ENCODE measurements at places on chromosomes 3 and 15. TPM values are rescaled to one million over a fixed set of nuclear protein-coding genes. Genes with fewer than 3 reads are reported as not detected.

CADPS gene
- total RNA-seq = not detected

EPHB3 gene
- total RNA-seq = 0.83 TPM

CPA3 gene
- total RNA-seq = not detected

OSTN gene
- 0.28 TPM for total RNA-seq

DNA sequence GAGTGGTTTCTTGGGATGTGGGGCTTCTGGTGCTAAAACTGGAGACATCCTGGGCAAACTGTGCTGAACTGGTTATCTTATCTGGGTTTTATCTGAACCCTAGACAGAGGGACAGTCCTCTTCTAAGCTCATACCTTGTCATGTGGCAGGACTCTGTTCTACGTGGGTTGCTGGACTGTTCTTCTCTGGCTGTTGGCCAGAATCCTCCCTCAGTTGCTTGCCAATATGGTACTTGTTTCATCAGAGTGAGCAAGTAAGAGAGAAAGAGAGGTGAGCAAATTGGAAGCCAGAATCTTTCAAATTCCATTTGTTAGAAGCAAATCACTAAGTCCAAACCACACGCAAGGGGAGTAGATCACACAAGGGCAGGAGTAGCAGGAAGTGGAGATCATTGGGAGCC lies 291.5 kb upstream of the TBL1XR1 start:
- no peak for DNase-seq

- DNase-seq = peak; percentile 9
These were observed 22.8 kb upstream of the SSR3 start for GRCh38 chr3:156577736-156578135.

DNA sequence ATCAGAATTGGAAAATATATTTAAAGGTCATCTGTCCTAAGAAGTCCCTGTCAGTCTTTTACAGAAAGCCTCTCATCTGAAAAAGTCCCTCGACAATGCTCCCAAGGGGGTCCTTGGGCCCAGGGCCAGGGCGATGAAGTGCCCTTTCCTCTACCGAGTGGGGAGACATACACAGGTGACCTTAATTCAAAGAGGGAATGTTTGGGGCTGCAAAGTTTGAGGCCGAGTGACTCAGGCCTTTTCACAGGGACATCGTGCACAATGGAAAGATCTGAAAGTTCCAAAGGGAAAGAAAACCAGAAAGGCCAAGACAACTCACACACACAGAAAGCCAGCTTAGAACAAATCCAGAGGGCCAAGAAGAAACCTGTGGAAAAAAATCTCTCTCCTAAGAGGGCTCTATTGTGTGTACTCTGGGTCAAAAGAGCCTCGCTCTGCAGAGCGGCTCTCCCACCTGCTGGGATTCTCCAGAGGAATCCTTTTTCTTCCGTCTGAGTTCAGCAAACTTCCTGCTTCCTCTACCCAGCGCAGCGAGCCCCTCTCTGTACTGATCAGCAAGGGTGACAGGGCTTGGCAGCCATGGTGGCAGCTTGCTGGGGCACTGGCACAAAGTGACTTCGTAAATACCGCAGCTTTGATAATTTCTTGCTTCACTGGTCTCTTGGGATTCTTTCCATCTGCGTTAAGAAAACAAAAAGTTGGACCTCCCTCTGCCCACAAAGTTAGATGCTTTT lies 259.1 kb downstream of the OPA1 start:
- no peak for DNase-seq

DNA sequence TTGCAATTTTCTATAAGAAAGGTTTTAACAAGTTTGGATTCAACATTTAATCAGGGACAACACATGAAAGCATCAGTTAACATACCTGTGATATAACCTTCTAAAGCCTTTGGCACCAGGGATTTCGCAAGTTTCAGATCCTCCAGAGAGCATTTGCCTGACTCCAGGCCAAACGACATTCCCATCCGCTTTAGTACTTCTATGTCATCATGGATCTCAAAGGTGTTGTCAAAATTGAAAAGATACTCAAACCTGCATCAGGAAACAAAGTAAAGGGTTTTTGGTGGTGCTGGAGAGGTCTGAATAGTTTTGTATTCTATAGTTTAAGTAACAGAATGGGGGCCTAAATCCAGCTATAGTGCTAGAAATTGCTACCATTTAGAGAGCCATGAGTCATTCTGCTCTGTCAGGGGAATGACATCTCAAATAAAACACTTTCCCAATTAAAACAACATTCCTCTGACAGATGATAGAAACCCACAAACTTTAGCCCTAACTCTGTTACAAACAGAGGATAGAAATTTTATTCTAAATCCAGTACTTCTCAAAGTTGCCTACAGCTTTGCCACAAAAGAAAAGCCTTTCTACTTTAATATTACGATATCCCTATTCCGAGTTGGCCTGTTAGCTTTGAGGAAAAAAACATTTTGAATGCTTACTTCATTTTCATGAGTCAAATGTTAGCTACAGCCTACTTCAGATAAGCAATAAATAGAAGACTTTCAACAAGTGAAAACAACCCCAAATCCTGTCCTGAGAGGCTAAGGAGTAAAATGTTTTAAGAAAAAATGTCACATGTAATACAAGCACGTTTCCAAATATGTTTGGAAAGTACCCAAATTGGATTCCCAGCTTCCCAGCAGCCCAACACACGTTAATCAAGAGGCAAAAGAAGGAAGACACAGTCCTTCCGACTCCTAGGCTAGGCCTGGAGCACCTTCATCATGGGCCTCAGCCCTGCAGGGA lies 83.4 kb downstream of the ATP1B3 start:
- peak; percentile 78 for DNase-seq

- no peak for DNase-seq
These were observed 249.8 kb downstream of the ALCAM start for GRCh38 chr3:105616374-105617121.

DNA sequence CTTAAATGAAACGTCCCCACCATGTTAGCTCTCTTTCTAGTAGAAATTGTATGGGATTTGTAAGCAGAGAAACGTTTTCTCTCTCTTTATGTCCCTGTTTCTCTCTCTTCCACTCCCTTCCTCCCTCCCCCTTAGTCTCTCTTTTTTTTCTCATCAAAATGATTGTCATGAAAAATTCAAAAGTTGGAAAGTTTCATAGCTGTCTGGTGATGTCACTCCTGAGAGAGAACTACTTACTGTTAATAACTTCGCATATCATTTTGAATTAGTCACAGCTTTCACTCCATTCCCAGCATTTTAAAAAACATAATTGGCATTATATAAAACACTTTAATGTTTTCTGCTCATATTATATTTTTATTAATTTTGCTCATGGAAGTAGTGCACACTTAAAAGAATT lies 331.1 kb downstream of the C3orf38 start:
- no peak for DNase-seq

DNA sequence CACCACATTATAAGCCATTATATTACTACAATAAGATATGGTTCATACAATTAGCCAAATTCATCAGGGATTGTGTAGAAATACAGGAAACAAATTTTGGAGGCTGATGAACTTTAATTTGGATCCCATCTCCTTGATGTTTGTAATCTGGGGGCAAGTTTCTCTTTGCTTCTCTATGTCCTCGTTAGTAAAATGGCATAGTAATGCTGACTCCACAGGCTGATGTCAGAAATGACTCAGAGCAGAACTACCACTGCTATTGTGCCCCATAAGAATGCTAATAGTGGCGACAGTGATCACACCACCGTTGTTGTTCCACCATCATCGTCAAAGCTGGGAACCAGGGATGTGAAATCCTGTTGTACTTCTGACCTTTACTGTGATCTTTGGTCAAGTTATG lies 722.3 kb upstream of the LMCD1 start:
- DNase-seq = no peak

DNA sequence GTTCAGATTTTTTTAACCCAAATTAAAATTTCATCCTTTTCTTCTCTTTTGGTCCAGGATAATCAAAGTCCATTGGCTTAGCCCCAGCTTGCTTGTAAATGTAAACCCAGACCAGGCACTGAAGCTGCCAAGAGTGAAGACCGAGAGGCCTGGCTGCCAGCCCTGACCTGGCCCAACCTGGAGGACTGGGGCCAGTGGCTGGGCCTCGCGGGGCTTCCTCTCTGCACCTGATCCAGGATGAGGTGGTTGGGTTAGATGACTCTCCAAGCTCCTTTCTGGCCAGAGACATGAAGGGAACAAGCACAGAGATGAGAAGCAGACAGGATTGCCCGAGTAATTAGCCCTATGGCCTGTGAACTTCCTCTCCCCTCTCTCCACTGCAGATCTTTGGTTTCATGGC lies 50.6 kb downstream of the CMTM6 start:
- no peak for DNase-seq

DNA sequence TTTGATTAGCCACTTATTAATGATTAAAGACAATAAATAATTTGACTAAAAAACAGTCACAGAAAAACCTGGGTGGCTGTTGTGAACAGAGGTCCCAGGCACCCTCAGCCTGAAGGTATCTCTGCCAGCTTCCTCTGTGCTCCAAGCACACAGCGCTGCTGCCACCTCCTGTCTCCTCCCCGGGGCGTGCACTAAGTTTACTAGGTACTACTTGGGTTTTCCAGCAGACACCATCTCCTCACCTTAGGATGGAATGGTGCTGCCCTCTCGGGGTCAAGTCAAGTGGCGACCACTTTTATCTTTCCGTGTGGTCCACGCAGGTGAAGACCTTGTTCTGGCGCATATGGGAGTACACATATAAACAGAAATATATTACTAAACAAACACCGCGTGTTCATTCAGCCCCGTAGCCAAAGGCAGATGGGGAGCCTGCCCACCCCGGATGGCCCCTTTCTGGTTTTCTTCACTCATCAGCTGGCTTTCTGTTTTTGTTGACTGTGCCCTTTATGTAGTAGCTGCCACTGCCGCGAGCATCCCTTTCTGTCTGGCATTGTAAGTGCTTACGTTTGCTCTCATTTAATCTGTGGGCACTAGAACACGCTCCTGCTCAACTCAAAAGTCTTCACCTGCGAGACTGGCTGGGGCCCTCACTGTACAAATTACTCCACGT lies 128.0 kb downstream of the LRIG1 start:
- peak; percentile 20 for DNase-seq

Data from IMR-90 (cell line).